ENCODE measurements at places on chromosomes 2 and 18.

- no peak for DNase-seq
These were observed 24.5 kb upstream of the PPP4R1 start for GRCh38 chr18:9638886-9639285.

- peak; percentile 90 for DNase-seq
These were observed 1202.5 kb downstream of the DSC3 start for GRCh38 chr18:29840089-29840488.

- no peak for DNase-seq
These were observed 13.7 kb downstream of the WNT10A start for GRCh38 chr2:218894151-218894879.

- no peak for DNase-seq
These were observed 3.0 kb upstream of the NCKAP5 start for GRCh38 chr2:133571249-133571648.

- DNase-seq = peak; percentile 57
These were observed 12.3 kb upstream of the TFCP2L1 start for GRCh38 chr2:121297217-121297830.

- DNase-seq = no peak
These were observed 783.6 kb downstream of the DCDC2C start for GRCh38 chr2:4486971-4487370.

- no peak for DNase-seq
These were observed 48.4 kb downstream of the TMEM17 start for GRCh38 chr2:62457556-62457955.

DNA sequence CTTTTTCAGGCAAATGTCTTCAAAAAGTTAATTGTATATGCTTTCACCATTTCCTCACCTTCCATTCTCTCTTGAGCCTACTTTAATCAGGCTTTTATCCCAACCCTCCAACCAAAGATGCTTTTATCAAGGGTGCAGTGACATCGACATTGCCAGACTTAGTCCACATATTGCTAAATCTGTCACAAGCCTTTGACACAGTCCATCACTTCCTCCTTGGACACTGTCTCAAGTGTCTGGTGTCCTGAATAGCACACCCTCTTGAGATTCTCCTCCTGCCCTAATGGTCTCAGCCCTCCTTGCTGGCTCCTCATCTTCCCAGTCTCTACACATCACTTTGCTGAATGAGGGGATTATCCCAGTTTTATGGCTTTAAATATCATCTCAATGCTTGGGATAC lies 147.5 kb upstream of the SLC39A10 start:
- no peak for DNase-seq

DNA sequence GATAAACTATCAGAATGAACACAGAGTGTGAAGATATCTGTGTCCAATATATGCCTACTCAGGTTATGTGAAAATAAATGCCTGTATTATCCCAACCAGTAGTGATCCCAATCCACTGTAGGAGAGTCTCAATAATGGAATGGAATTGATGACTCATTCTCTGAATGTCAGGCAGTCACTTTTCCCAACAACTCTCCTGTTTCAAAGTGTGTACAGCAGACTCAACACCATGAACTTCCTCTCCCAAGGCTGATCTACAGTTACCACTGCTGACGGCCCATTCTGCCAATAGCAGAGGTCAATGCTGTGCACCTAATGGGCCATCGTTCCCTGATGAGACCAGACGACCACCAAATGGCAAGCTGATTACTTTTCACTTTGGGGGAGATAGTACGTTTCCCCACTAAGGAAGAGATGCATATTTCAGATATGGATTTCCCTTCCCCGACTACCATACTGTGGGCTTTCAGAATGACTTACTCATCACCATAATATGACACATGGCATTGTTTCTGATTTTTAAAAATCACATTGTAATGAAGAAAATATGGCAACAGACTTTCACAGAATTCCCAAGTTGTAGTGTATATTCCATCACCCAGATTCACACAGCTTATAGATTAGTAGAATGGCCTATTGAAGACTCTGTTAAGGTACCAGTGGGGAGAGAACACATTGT lies 601.7 kb upstream of the VRK2 start:
- peak; percentile 6 for DNase-seq

GRCh38 chr2:219112651-219113338 lies 47.8 kb downstream of the NHEJ1 start:
- no peak for DNase-seq

DNA sequence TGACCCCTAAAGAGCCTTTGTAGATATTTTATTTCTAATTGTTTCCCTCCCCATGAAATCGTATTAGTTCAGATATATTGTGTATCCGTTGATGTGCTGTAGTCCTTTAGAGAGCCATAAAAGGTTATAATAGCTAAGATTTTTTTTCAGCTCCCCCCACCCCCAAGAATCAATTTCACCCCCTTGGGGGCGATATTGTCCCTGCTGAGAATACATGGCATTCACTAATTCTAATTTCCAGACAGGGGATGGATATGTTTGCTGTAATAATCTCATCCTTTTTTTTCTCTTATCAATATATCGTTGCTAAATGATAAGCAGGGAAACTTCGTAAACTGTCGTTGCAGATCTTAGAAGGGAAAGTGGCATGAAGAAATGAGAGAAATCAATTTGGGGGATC lies 530.7 kb downstream of the TMEM182 start:
- DNase-seq = no peak

- DNase-seq = no peak
These were observed 99.0 kb downstream of the SP3 start for GRCh38 chr2:173865971-173866873.

DNA sequence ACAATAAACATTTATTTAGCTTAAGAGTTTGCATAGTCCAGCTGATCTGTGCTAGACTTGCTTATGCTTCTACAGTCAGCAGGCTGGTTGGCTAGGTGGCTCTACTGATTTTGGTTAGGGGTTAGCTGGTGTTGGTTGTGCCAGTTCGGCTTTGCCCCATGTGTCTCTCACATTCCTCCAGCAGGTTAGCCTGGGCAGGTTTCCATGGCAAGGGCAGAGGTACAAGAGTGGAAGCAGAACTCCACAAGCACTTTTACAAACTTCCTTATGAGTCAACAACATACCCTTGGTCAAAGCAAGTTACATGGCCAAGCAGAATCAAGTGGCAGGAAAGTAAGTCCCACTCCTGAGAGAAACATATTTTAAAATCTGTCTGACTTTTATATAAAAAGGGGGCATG lies 82.3 kb downstream of the SS18 start:
- no peak for DNase-seq

GRCh38 chr2:130259594-130259993 lies 61.4 kb upstream of the TUBA3E start:
- DNase-seq = no peak

DNA sequence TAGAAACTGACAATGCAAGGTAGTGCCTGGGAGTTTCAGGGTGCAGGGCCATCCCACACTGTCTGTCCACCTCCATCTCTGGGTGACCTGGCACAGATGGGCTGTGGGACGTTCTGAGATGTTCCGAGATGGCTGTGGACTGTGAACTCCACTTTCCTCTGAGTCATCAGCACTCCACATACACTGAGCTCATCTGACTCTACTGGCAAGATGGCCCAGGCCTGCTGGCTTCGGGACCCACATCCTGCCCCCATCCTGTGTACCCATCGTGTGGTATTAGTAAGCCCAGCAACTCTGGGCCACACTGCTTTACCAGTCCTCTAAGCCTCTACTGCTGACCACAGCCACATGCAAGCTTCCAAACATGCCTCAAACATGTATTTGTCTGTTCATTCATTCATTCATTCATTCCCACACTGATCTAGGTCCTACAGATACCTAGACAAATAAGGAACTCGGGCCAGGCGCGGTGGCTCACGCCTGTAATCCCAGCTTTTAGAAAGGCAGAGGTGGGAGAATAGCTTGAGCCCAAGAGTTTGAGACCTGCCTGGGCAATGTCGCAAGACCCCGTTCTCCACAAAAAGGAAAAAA lies 124.8 kb upstream of the CXCR4 start:
- peak; percentile 6 for DNase-seq

DNA sequence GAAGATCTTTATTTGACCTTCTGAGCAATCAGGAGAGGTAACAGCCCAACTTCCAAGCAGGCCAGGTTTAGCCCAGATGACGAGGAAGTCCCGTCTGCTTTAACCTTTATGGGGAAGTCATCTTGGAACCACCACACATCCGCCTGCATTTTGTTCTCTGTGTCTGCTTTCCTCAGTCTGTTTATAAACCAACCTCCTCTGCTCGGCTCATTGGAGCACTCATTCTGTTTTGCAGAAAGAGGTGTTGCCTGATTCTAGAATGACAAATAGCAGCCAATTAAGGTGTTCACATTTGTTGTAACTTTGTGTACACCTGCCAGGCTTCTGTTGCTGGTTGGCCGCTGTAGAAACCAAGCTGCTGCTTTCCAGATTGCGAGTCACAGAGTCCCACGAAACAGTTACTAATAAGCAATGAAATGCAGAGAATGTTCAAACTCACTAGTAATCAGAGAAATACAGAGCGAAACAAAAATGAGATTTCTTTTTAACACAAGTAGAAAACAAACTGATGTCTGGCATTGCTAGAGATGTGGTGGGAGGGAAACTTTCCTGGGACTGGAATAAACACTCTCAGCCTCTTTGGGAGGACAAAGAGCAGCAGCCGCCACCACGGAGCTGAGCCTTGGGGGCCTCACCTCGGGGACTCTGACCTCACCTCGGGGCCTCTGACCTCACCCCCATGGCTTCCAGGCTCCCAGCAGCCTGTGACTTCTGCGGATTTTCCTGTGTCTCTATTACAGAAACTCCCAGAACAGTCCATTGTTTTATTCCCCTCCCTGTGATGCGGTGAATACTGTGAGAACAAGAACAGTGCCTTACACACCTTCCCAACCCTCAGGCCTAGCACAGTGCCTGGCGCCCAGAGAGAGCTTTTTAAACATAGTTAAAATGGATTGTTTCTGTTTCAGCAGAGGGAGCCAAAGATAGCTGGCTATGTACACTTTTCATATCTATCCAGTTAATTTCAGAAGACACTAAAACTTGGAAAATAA lies 64.0 kb downstream of the MBP start:
- peak; percentile 77 for DNase-seq

DNA sequence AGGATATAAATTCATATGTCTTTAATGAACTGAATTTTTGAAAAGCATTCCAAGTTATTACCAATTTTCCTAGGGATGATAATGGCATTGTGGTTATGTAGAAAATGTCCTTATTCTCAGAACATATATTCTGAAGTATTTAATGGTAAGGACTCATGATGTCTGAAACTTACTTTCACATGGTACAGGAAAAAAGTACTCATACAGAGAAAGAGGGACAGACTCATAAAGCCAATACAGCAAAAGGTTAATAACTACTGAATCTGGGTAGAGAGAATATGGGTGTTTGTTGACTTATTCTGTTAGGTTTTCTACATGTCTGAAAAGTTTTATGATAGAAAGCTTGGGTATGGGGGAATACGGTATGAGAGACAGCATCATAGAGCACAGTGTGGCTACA lies 84.3 kb upstream of the SERTAD2 start:
- no peak for DNase-seq

DNA sequence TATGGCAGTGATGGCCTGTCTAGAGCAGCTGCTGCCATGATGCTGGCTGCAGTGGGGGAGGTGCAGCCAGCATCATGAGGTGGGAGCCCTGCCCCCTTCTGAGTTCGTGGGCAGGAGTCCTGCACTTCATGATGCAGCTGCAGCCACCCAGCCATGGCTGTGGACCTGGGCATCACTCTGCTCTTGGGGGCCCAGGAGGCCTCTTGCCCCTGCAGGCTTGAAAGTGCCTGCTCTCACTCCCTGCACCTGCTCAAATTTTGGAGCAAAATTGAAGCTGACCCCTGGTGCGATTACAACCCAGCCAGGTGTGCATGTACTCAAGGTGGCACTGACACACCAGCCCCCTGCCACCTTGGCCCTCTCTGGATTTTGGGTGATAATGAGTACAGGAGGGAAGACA lies 712.9 kb downstream of the NUP35 start:
- DNase-seq = no peak

DNA sequence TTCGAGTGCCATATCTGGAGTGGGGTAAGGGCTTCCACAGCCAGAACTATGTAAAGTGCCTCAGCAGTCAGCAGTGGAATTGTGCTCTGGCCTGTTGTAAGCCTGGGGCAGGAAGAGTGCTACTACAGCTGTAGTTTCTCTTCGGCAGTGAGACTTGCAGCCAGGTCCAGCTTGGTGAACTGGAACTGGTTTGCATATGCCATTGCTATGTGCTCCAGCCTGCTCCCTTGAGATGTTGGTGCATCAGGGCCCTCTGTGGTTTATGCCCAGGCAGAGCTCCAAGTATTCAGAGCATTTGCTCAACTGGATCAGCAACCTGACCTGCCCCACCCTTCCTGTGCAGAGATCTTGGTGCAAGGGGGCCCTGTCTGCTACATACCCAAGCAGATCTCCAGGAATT lies 47.8 kb downstream of the ZNF804A start:
- peak; percentile 66 for DNase-seq

GRCh38 chr2:32902174-32902573 lies 44.6 kb upstream of the LTBP1 start:
- DNase-seq = no peak

- peak; percentile 90 for DNase-seq
These were observed 18.7 kb upstream of the ACVR1 start for GRCh38 chr2:157894694-157895435.

DNA sequence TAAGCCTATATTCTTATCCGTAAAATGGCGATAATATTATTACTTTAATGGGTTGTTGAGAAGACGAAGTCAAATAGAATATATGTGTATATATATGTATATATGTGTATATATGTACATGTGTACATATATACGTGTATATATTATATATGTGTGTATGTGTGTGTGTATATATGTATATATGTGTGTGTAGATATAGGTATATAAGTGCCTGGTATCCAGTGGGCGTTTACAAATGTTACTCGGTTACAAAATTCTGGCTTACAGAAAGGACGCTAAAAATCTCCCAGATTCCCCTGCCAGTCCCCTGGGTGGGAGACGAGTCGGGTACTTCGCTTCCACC lies 295 bp upstream of the MTX2 start:
- DNase-seq = no peak

DNA sequence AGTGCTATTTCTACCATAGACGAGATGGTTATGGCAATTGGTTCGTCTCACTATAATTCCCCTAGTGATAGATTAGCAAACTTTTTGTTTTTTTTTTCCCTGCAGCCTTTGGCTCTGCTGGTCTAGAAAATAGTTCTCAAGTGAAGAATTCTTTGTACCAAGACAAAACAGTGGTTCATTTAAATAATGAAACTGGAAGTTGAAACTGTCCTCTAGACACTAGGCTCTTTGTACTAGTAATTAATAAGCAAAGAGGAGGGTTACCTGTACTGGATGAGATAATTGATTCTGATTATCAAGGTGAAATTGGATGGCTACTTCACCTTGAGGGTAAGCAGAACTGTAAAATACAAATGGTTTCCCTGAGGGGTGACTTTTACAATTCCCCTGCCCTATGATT lies 156.9 kb upstream of the DCC start:
- no peak for DNase-seq

DNA sequence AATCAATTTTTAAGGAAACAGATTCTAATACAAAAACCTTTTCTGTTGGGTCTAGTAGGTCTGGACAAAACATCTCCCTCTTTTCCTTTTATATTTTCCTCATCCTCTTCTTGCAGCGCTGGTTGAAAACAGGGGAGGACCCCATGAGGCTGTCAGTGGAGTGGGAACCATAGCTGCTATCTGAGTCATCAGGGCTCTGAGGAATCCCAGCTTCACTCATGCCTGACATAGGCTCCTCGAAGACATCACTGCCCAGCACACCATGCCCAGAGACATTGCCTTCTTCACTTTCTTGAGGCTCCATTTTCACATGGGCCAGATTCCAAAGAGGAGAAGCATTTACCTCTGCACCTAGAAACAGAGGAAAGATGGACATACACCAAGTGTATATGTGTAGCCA lies 10.0 kb downstream of the SUPT7L start:
- peak; percentile 18 for DNase-seq

Data from GM23248 (cell line).